ENCODE measurements at places on chromosomes 1 and 21. TPM values are rescaled to one million over a fixed set of nuclear protein-coding genes. Genes with fewer than 3 reads are reported as not detected.

The ACKR1 gene
- not detected for total RNA-seq

The TMPRSS3 gene
- total RNA-seq: not detected

The PIGK gene
- total RNA-seq: 17.9 TPM

The SPATA21 gene
- not detected for total RNA-seq

The MCOLN2 gene
- total RNA-seq: 0.29 TPM
